ENCODE measurements at places on chromosomes 6 and 20.

- DNase-seq = no peak
Observed at GRCh38 chr6:102662851-102663250, 1269.3 kb downstream of the GRIK2 start.

DNA sequence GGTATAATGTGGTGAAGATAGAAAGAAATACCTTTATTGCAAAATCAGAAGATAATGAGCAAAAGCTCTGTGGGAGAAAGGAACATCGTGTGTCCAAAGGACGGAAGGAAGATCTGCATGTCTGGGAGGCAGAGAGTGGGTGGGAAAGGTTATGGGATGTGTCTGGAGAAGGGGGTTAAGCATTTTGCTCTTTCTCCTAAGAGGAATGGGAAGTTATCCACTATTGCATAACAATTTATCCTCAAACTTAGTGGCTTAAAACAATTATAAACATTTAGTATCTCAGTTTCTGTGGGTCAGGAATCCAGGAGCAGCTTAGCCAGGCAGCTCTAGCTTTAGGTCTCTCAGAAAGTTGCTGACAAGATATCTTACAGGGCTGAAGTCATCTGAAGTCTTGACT is 229.1 kb upstream of the CITED2 start:
- no peak for DNase-seq

DNA sequence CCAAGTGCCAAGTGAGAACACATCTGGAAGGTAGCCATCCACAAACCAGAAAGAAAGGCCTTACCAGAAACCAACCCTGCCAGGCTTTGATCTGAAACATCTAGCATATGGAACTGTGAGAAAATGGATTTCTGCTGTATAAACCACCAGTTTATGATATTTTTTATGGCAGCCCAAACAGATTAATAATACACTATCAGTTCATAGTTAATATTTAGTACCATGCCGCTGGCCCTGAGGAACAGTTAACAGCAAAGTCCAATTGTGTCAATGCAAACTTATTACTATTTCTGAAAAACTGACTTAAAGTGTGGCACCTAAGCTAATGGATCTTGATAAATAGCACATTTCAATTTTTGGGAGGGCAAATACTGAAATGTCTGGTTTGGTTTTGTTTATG is 35.4 kb upstream of the PRSS35 start:
- no peak for DNase-seq

DNA sequence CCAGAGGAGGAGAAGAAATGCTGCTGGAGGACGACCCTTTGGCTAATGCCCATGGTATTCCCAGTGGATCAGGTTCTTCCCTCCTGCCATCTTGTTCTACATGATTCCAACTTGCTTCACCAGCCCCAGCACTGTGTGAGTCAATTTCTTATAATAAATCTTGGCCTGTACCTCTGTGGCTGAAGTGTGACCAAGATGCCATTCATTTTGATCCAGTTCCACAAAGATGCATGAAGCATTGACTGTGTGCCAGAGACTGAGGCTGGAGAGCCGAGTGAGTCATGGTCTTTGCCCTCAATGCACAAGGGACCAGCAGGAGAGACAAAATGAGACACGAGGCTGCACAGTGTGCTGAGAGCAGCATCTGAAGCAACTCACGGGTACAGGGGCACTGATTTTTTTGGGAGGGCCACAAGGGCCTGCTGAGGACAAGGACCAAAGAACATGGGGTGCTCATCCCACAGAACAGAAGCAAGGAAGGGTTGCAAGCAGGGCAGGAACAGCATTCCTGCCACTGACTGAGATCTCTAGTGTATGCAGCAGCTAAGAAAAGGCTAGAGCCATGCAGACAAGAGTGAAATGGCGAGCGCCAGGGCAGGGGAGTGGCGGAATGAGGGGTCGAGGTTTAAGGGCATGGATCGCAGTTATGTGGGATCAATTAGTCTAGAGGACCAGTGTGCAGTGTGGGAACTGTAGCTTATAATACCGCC is 207.0 kb downstream of the THBS2 start:
- no peak for DNase-seq

DNA sequence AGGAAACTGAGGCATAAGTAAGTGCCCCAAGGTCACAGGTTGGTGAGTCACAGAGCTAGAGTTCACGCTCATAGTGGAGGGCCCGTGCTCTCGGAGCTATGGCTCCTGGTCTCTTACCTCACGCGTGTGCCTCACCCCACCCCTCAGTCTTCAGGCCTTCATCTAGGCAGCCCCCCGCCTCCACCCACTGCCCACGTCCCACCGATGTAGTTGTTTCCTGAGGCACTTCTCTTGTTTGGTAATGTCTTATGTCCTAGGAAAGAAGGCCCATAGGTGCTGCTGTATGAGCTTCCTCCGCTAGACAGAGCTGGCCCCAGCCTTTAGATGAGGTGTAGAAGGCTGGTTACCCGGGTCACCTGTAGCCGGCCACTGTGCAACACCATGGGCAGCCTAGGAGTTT is 5.1 kb downstream of the RIPK1 start:
- DNase-seq = no peak

GRCh38 chr20:34075647-34076046 is 36.4 kb downstream of the EIF2S2 start:
- no peak for DNase-seq

DNA sequence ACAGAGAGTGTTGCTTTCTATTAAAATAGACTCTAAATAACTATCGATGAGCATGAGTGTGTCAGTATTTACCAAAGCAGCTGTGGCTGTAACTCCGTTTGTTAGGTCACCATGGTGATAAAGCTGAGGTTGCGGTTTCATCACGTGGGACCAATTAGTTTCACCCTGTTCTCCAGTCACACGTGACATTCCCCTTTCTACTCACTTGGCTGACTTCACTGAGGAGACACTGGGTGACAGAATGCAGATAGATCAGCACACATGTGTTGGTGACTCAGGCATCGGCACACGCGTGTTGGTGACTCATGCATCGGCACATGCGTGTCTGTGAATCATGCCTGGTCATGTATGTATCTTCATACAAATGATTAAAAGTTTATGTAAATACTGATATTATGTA is 285.4 kb downstream of the THBS2 start:
- no peak for DNase-seq

GRCh38 chr6:36320475-36320874 is 16.2 kb downstream of the BNIP5 start:
- no peak for DNase-seq

DNA sequence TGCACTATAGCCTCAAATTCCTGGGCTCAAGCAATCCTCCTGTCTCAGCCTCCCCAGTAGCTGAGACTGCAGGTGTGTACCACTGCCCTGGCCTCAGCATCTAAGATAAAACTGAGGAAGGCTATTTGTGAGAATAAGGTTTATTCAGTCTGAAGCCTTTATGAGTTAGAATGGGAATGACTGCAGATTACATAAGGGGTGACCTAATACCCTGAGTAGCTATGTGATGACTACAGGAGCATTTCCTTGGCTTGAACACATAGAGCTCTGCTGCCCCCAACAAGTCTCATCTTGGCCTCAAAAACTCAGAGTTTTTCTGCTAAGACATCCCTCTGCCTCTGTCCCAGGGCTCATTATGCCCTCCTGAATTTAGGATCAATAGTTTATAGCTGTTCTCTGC is 7.6 kb downstream of the GSS start:
- no peak for DNase-seq

GRCh38 chr6:157267654-157268053 is 55.7 kb downstream of the TMEM242 start:
- DNase-seq = no peak

DNA sequence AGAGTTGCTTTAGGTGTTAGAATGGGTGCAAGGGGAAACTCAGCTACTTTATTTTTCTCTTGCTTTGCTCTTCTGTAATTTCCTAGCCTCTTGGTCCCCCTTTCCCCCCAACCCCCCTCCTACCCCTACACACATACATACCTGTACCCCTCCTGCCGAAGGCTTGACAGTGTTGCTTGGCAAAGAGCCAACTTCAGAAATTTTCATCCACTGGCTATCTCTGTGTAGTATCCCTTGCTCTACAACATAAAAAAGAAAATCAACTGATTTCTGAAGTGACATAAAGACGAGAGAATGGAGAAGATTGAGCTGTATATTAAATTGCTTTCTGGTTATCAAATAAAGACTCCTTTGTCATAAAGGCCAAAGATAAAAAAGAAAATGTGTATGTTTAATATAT is 498.1 kb upstream of the SOX4 start:
- no peak for DNase-seq

- no peak for DNase-seq
Observed at GRCh38 chr6:145225500-145225899, 509.8 kb downstream of the EPM2A start.

DNA sequence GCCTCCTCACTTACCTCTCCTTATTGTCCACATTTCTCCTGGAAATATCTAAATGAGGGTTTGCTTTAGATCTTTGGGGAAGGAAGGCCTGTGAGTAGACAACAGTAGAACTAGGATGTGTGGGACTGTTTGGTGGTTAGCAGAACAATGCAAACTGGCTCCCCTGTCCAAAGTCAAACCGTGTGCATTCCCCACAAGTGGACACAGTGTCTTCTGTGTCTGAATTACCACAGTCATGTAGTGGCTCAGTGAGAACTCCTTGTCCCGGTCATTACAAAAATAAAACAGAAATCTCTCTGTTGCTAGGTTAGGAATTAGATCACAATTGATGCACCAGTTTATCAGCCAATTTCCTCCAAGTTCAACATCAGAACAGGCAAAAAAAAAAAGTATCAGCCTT is 455 bp upstream of the ADGRF4 start:
- DNase-seq = no peak

DNA sequence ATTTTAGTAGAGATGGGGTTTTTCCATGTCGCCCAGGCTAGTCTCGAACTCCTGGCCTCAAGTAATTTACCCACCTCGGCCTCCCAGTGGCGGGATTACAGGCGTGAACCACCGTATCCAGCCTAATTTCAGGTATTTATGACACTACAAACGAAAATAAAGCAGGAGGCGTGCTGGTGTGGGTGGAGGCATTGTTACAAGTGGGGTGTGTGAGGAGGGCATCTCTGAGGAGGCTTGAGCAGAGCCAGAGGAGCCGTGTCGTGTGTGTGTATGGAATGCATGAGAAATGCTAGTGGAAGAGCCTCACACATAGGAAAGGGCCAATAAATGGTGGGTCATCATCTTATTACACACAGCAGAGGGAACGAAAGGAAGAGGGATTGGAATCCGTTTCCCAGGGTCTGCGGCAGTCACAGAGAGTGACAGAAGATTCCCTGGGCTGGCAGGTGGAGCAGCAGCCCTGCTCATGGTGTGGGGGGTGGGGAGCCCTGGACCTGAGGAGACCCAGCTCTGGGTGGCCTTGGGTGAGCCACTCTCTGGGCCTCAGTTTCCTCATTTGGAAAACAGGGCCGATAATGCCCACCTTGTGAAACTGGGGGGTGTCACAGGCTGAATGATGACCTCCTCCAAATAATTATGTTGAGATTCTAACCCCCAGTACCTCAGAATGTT is 17.2 kb upstream of the PEDS1 start:
- no peak for DNase-seq

DNA sequence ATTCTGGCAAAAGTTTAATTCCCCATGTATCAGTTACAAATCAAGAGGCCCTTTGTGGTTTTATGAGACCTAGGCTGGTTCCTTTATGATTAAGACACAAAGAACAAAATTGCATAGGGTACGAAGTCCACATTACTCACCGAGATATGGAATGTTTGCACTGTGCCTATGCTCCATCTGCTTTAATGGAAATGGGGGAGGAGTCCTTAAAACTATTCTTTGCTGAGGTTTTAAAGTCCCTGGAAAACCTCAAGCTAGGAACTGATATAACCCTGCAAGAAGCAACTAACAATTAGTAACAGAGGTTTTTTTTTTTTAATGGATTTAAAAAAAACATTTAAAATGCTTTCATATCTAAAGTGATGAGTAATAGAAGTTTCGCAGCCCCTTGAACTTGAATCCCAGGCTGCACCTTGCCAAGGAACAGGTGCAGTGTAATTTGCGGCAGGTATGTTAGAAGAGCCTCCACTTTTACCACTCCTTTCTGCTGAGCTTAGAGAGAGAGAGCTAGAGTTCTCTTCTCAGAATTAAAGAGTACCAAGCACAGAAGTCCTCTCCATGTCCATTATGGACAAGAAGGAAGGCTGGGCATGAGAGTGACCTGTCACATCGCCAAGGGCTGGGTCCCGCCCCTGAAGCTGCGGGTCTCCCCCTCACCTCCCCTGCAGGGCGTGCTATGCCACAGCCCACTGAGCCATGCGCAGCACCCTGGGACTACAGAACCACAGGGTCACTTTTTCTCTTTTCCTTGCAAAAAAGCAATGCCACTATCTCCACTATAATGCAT is 2.3 kb downstream of the SERPINB1 start:
- DNase-seq = no peak

DNA sequence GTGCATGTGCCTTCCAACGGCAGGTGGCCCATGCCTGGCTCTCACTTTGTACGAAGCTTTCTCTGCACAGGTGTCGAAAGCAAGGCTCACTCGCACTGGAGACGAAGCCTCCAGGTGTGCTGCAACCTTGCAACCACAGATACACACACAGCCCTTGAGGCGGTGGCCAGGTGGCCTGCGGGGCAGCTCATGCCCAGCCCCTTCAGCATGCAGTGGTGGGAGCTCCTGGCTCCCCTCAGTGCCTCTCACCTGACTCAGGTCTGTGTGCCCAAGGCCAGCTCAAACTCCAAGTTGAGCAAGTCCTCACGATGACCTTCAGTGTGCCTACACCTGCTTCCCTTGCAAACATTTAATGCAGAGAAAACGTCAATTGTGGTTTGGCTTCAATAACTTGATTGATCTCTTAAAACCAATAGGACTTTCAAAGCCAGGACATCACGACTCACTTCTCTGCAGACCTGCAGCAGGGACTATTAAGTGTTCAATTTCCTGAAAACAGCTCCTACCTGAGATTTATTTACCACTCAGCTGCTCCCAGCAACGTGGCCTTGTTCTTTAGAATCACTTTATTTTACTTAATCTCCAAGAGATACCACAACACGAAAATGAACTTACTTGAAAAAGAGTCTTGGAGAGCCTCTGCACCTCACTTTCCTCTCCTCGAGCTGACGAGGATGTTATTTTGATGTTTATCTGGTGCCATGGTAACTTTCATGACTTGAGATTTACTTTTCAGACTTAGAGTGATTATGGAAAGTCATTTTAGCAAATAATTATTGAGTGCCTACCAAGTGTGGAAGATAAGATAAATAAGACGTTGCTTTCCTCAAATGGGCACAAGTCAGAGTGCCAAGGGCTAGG is 86.3 kb downstream of the SLC22A23 start:
- no peak for DNase-seq

DNA sequence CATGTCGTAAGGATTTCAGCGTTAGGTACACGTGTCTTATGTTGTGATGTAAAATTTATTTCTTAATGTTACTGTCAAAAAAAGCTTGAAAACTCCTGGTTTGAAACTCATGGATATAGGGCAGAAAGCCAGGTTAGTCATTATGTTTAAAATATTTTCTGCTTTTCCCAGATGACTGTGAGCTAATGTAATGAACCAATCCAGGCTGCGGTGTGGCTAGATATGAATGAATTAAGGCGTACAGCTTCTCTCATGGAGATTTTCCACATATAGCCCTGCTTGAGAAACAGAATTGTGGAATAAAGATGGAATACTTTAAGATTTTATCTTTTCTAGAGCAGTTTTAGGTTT is 80.3 kb upstream of the STMND1 start:
- no peak for DNase-seq
